ENCODE measurements at places on chromosomes 7 and 10.

DNA sequence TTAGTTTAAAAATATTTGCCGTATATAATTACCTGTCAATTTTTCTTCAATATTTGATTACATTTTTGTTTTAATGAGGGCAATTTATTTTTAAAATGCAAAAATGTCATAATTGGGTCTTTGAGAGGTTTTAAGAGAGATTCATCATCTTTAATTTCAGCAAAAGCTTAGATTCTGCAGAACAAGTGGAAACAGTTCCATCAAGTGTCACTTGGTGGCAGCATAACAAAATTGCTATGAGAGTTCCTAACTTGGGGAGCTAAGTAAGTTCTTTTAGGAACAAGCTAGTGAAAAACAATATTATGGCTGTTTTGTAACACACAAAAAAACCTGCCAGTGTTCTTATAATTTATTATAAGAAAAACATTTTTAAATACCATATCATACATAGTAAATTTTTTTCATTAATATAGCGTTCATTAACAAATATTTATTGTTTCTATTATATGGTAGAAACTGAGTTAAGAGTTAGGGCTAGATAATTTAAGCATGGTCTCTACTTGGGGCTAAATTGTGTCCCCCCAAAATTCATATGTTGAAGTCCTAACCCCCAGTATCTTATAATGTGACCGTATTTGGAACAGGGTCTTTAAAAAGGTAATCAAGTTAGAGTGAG lies 155.2 kb downstream of the MAGI2 start:
- no peak for DNase-seq

- DNase-seq = no peak
Observed at GRCh38 chr10:107362306-107362705, 197.8 kb upstream of the SORCS1 start.

DNA sequence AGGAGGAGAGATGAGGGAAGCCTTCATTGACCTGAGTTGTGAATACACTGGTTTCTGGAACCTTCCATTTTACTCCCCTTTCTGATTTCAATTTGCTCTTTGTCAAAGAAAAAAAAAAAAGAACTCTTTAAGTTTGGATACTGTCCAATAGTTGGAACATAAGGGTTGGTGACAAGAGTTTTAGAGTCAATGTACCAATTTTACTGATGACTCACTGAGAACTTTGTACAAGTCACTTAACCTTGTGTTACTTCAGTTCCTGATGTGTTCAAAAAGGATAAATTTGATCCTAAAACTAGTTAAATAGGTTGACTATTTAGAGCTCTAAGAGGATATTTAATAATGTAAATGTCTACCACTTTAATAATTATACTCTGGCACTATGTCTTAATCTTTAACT lies 4.1 kb upstream of the CDK14 start:
- DNase-seq = no peak

DNA sequence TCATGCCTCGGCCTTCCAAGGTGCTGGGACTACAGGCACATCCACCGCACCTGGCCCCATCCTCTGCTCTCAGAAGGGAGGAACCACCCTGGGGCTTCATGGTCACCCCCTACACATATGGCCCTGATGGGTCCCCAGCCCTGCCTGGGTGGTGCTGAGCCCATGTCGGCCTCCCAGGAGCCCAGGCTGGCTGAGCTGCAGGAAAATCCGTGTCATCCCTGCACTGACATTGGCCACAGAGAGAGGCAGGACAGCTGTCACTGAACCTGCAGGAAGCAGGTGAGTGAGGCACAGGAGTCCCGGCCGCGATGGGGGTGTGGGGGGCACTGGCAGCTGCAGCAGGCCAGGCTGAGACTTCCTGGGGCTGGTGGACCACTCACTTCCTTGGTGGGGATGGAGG lies 8.0 kb downstream of the GRIFIN start:
- no peak for DNase-seq

DNA sequence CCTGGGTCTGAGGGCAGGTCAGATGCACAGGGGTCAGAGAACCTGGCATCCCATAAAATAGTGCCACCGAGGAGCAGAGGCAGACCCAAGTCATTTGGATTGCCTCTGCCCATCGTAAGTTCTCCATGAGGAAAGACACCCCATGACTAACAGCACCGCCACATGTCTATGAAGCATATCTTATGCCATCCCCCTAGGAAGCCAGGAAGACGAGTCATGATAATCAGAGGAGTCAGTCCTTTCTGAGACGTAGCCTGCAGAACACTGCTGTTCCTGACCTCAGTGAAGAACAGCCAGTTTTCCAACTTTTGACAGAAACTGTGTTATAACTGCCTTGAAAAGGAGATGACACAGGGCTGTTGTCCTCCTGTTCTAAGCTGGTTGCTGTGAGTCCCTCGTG lies 51.2 kb downstream of the INSYN2A start:
- no peak for DNase-seq

Data from T-helper 9 cell (primary cell).